ENCODE measurements at places on chromosomes 12 and 14.

- DNase-seq = no peak
These were observed 103.5 kb downstream of the MED13L start for GRCh38 chr12:116174006-116174405.

DNA sequence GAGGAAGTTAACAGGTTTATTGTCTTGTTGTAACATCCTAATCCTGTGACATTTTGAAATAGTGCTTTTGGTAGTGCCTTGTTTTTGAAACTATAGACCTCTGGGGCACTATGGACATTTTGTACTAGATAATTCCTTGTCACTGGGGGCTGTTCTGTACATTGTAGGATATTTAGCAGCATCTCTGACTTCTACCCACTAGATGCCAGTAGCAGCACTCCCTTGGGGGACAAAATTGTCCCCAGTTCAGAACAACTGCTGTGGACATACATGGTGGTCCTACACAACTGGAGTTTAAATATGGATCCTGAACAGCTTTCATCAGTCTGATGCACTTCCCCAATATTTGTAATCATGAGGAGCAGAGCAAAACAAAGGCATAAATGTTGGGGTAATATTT lies 264.7 kb downstream of the RAD51B start:
- DNase-seq = no peak

- DNase-seq = no peak
These were observed 59.4 kb downstream of the GARIN6 start for GRCh38 chr12:99706736-99707473.

DNA sequence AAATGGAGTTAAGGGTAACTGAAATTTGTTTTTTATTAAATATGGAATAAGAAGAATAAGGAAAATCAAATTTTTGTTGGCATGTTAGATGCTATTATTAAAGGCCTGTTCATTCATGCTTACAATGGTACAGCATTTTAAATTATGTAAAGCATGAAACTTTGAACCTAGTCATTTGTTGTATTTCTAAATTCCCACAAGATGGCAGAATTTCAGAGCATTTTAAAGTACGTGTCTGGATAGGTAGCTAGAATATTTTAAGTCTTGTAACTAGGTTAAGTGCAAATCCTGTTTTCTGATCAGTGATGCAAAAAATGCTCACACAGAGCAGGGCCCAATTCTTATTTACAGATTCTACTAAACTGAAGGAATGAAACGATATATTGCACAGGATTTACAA lies 585.6 kb upstream of the MIS18BP1 start:
- no peak for DNase-seq

DNA sequence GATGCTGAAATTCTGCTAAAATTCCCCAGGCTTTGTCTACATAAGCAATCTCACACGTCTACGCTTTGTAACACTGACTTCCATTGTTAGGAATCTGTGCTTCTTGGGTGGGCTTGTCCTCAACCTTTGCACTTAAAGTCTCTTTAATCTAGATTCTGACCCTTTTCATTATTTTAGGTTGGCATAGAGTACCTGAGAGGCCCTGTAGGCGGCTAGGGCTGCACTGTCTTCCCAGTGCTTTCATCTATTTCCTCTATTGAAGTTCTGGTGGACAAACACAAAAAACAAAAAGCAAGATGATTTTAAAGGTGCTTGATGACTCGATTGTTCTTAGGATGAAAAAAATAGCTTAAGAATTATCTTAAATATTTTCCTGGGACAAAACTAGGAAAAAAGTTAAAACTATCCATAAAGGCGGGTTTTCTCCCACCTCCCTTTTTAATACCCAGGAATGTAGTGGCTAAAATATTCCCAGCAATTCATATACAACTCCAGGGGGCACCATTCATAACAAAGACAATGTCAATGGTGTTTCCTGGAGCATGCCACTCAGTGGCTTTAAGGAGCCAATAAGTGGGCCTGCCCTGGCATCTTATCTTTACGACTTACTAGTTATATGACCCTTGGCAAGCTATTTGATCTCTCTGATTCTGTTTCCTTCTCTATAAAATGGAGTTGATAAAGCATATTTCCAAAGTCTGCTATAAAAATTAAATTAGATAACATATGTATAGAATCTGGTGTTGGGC lies 197.5 kb downstream of the STXBP6 start:
- DNase-seq = no peak

GRCh38 chr14:26849514-26849913 lies 251.7 kb upstream of the NOVA1 start:
- no peak for DNase-seq

GRCh38 chr14:47040550-47040949 lies 389.0 kb upstream of the RPL10L start:
- peak; percentile 2 for DNase-seq

- no peak for DNase-seq
These were observed 57.2 kb upstream of the GNPNAT1 start for GRCh38 chr14:52848626-52849025.
